ENCODE measurements at places on chromosomes 11 and 22.

- no peak for DNase-seq
Observed at GRCh38 chr11:73784734-73785133, 2.9 kb upstream of the MRPL48 start.

- no peak for DNase-seq
Observed at GRCh38 chr11:6531267-6531752, 34.2 kb downstream of the DNHD1 start.

- no peak for DNase-seq
Observed at GRCh38 chr22:45422237-45422983, 8.9 kb downstream of the RIBC2 start.

DNA sequence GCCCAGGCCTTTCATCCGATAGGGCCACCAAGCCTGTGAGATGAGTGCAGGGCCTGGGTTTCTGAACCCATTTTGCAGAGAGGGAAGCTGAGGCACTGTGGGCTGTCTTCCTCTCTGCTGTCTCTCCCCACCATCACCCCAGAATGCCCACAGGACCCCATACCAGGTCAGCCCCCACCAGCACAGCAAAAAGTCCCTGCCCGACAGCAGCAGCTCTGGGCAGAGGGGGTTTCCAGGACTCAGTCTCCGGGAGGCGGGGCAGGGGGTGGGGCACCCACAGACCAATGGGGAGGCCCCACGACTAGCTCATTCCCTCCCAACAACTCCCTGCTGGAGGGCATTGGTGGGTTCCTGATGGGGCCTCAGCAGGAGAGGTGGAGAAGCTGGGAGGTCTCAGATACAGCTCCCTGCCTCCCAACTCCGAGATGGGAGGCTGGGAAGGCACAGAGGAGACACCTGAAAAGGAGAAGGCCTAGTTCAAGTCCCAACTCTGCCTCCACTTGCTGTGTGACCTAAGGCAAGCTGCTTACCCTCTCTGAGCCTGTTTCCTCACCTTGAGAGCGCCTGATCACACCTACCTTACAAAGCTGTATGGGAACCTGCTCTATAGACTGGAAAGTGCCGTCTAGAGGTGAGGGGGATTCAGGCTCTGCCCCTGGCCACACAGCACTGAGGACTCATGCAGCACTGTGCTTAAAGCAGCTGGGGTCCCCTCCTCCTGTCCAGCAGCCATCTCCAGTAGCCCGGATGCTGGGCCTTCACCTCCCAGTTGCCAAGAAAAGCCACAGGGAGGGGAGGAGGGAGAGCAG lies 3.5 kb downstream of the CBX7 start:
- peak; percentile 63 for DNase-seq

DNA sequence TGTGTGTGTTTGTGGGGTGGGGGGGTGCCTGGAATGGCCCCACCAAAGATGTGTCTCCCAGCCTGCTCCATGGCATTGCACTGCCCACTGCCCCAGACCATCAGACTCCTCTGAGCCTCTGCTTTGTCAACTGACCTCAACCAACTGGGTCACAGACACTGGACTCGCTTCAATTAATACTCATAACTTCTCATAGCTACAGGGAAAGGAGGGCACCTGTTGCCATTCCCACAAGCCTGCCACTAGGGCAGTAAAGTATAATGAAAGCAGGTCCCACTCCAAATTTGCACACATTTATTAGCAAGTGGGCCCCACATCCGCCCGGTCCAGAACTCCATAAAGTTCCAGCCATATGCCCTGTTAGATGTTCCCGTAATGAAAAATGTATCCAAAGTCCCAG lies 70.5 kb upstream of the PRDM11 start:
- no peak for DNase-seq

- no peak for DNase-seq
Observed at GRCh38 chr22:46290121-46290842, 6.4 kb upstream of the GTSE1 start.

- DNase-seq: no peak
Observed at GRCh38 chr11:71499125-71499524, 27.9 kb upstream of the KRTAP5-7 start.

GRCh38 chr22:26429458-26430286 lies 612 bp downstream of the ASPHD2 start:
- no peak for DNase-seq

Data from stimulated activated CD4-positive, alpha-beta T cell treated with anti-CD3 and anti-CD28 coated beads, Interleukin-15, amount 100 ng/mL, for 1 hour (primary cell).